NCI-H2081 treated with DMSO at 0.1 percent for 48 hours (cell line): ENCODE measurements at places on chromosomes 11 and 22.

GRCh38 chr11:128182844-128183243 lies 404.5 kb downstream of the ETS1 start:
- no peak for DNase-seq

DNA sequence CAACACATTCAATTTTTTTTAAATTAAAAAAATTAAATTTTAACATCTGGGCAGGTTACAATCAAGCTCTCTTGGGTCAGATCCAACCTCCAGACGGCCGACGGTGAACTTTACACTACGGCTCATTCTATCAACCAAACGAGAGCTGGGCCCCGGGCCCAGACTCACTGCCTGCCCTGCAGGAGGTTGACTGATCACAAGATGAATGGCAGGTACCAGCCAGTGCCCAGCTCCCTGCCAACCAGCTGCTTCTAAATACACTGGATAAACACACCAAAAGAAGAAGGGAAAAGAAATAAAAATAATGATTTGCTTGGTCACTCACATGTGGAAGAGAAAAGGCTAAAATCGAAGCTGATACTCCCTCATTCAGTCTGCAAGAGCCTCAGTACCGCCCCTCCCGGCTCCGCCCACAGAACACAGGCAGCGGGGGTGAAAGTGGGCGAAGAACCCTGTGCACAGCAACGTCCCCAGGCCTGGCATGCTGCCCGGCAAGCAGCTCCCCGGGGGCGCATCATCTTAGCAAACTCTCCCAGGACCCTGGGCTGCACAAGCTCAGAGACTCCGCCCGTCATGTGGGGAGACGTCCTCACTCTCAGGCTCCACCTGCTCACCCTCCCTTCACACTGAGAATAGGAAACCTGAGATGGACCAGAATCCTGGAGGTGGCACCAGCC lies 303.4 kb downstream of the SHANK2 start:
- peak; percentile 55 for DNase-seq

- DNase-seq, result no peak
Observed at GRCh38 chr22:42901790-42902508, 44.9 kb upstream of the ARFGAP3 start.

- no peak for DNase-seq
Observed at GRCh38 chr22:46090036-46090591, 60.2 kb upstream of the PPARA start.

DNA sequence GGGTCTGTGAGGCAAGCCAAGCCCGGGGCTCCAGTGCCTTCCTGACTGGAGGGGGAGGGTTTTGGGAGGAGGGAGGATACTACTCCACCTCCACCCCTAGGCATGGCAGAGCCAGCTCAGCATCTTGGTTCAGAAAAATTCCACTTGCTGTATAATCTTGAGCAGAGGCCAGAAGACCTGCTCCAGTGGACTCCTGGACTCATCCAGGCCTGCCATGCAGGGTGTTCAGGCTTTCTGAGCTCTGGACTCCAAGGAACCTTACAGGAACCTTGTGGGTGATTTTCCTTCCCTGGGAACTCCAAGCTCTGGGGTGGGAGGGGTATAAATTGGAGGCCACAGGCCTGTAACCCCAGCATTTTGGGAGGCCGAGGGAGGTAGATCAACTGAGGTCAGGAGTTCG lies 9.4 kb downstream of the CSDC2 start:
- DNase-seq, result no peak

DNA sequence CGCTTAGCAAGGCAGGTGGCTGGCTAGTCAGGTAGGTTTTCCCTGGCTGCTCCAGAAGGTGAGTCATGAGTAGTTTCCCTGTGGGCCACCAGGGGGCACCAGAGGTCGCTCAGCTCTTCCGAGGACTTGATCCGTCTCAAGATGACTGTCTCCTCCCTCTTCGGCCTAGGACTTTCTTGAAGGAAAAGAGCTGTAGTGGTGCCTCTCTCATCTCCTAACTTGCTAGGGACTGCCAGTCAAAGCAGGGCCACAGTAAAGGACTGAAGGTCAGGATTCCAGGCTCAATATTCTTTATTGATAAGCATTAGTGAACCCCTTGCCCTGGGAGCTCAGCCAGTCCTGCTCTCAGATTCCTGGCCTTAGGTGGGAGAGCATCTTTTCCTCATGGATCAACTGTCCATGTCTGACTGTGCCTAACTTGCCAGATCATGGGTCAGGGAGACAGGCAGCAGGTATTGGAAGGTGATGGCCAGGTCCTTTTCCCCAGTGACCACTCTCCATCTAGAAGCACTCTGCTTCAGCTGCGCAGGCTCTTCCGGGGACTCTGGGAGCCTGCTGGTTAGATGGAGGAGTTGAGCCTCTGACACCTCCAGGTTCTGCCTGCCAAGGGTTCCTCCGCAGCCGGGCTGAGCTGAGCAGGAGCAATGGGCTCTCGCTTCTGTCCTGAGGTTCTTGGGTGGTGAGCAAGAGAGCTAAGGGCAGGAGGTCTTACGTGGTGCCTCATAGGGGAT lies 1.9 kb downstream of the POLD4 start:
- DNase-seq, result no peak
